ENCODE measurements at places on chromosomes 4 and X. TPM values are rescaled to one million over a fixed set of nuclear protein-coding genes. Genes with fewer than 3 reads are reported as not detected.

The CPLX1 gene
- 8.1 TPM for total RNA-seq

The CYLC1 gene
- total RNA-seq, result not detected

The BOD1L1 gene
- 34.4 TPM for total RNA-seq

The ARMCX6 gene
- 46.5 TPM for total RNA-seq

The C4orf17 gene
- not detected for total RNA-seq

The PLXNB3 gene
- 1.9 TPM for total RNA-seq

The ARX gene
- 0.16 TPM for total RNA-seq

The MAGEA10 gene
- not detected for total RNA-seq

The IGFBP7 gene
- 0.78 TPM for total RNA-seq

The ARR3 gene
- 1.8 TPM for total RNA-seq

The FAM199X gene
- total RNA-seq, result 40.7 TPM

The ATP1B4 gene
- total RNA-seq, result not detected

The FRMD7 gene
- 0.06 TPM for total RNA-seq

The CFI gene
- 0.71 TPM for total RNA-seq

The ZNF157 gene
- 0.13 TPM for total RNA-seq

The SLIT2 gene
- total RNA-seq, result 104 TPM

The SLC4A4 gene
- total RNA-seq, result 35.1 TPM

The CXCL8 gene
- total RNA-seq, result 3.8 TPM

The PDGFC gene
- total RNA-seq, result 9.5 TPM

The TBX22 gene
- total RNA-seq, result not detected

The KDR gene
- 29.8 TPM for total RNA-seq

The GPR143 gene
- 1.4 TPM for total RNA-seq

The EFHC2 gene
- total RNA-seq, result 0.41 TPM

The VEGFC gene
- total RNA-seq, result 2.2 TPM

The IL13RA2 gene
- total RNA-seq, result 12.4 TPM

The SPATA4 gene
- total RNA-seq, result not detected

The SYNPO2 gene
- 0.18 TPM for total RNA-seq

The HHIP gene
- 4.0 TPM for total RNA-seq

The UGT2B11 gene
- not detected for total RNA-seq

The TMEM187 gene
- total RNA-seq, result 10.1 TPM

The TMEM255A gene
- 0.23 TPM for total RNA-seq

The KLHL34 gene
- total RNA-seq, result 0.25 TPM

The FGF2 gene
- total RNA-seq, result 6.1 TPM

The PDHA1 gene
- total RNA-seq, result 104 TPM

The MAGEA12 gene
- total RNA-seq, result 0.45 TPM

The RASGEF1B gene
- 35.7 TPM for total RNA-seq

The EPHA5 gene
- 0.14 TPM for total RNA-seq

The NUDT10 gene
- 21.8 TPM for total RNA-seq

The GAGE12G gene
- not detected for total RNA-seq

The KIAA0232 gene
- total RNA-seq, result 37.9 TPM

The ASB5 gene
- total RNA-seq, result not detected

The DGKK gene
- total RNA-seq, result 0.41 TPM

The ERVMER34-1 gene
- total RNA-seq, result 0.16 TPM

The ELOVL6 gene
- 58.7 TPM for total RNA-seq

The FGFBP2 gene
- total RNA-seq, result 1.2 TPM

The STBD1 gene
- 3.4 TPM for total RNA-seq

The IL1RAPL1 gene
- total RNA-seq, result 0.71 TPM

The CT45A1 gene
- total RNA-seq, result not detected

The CT45A2 gene
- total RNA-seq, result not detected

The DNASE1L1 gene
- total RNA-seq, result 11.7 TPM

The FLNA gene
- 108 TPM for total RNA-seq

The SPANXB1 gene
- total RNA-seq, result not detected

Measured in motor neuron (in vitro differentiated cells).